ENCODE measurements at places on chromosomes 2 and 18.
A peak's percentile ranks its signal among the peaks of the same experiment; 100 is the strongest.

DNA sequence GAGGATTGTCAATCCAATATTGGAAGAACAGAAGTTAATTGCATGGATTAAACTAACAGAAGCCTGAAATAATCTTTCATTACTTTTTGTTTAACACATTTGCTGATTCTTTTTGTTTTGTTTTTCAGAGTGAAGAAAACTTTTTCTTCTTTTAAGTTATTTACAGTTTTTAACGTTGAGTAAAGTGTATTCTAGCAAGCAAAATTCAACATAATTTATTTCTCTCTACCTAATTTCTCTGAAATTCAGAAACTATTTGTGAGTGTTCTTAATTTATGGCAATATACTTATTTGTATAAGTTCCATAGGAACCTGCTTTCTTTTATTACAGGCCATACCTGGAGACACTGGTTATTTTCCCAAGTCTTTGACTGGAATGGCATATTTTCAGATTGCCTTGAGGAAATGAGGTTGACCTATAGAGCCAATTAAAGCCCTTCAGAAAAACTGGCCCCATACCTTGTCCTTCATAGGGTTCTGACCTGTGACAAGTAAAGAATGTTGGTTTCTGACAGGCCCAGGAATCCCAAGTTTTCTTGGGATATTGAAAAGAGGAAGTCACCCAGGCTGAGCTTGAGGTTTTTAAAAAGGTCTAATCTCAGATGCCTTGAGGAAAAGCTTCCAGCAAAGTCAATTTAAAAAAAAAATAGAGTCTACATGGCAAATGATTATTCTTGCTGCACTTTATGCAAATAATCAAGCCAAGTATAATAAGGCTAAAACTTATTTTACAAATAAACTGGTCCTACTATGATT lies 26.8 kb upstream of the LIPG start:
- no peak for DNase-seq

DNA sequence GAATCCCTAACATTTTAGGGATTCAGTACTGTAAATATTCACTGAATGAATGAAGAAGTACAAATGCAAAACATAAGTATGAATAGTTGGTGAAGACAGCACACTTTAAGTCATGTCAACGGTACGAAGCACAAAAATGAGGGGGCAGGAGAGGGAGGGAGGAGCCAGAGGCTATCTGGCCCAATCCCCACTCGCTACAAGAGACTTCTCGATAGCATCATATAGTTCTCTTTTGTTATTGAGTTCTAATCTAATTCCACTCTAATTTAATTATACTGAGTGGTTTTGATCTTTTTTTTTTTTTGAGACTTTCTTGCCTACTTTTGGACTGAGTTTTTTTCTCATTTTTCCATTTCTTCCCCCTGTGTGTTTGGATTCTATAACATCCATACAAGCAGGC lies 152.2 kb upstream of the REV1 start:
- no peak for DNase-seq

- DNase-seq: no peak
Observed at GRCh38 chr2:72806280-72806945, 19.4 kb downstream of the EXOC6B start.

GRCh38 chr18:4405965-4406364 lies 49.1 kb downstream of the DLGAP1 start:
- DNase-seq: no peak

GRCh38 chr18:58438161-58438957 lies 190.5 kb downstream of the ALPK2 start:
- no peak for DNase-seq

GRCh38 chr2:119304847-119305246 lies 61.8 kb downstream of the C2orf76 start:
- DNase-seq: no peak

DNA sequence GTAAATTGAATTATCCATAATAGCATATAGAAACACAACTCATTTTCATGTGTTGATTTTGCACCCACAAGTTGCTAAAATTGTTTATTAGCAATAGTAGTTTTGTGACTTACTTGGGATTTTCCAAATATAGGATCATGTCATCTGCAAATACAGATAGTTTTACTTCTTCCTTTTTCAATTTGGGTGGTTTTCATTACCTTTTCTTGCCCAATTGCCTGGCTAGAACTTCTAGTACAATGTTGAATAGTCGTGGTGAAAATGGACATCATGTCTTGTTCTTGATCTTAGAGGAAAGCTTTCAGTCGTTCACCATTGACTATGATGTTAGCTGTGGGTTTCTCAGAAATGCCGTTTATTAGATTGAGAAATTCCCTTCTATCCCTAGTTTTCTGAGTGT lies 60.2 kb upstream of the TCF7L1 start:
- DNase-seq: no peak

DNA sequence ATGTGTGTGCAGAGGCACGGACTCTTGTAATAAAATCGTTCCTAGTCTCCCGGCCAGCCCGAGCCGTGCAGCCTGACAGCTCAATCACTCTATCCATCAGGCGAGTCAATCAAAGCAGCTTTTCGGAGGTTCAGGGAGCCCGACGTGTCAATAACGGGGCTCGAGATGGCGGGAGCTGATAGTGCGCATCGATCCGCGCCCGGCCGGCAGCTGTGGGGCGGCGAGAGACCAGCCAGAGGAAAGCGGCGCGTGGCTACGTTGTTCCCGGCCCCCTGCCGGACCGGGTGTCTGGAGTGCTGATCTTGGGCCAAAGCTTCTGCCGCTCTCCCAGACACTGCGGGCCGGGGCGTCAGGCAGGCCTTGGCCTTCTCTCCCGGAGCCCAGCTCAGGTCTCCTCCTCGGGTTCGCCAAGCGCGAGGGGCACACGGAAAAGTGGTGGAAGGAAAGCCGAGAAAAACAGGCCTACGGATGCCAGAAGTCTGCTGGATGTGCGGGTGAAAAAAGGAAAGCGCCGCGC lies 2.4 kb downstream of the EN1 start:
- no peak for DNase-seq

DNA sequence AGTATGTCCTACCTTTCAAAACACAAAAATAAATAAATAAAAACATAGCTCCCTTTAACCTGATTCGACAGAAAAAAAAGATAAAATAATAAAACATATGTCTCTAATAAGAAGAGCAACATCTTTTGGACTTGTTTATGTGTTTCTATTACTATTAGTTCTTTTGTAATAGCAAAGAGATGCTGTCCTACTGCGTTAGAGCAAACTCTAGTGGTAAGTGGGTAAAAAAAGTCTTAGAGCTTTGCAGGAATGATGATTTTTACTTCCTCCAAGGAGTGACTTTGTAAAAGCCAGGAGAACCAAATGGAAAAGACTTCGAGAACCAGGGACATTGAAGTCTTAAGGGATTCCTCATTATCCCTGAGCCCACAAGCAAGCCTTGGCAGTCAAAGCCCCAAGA lies 450.1 kb downstream of the METTL4 start:
- no peak for DNase-seq

DNA sequence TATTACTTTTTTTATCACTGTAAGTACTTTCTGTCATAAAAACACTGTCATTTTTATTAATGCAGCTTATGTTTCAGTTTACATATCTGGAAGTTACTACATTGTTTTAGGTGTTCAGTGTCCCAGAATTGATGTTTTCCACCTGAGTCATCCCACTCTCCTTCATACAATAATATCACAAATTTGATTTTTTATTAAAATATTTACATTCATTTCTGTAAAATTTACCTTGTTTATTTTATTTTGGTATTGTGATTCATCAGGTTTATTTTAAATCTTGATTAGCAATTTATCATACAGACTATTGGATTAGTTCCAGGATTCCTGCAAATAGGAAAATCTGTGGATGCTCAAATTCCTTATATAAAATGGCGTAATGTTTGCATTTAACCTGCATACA lies 1662.9 kb downstream of the SUCLG1 start:
- DNase-seq: no peak

DNA sequence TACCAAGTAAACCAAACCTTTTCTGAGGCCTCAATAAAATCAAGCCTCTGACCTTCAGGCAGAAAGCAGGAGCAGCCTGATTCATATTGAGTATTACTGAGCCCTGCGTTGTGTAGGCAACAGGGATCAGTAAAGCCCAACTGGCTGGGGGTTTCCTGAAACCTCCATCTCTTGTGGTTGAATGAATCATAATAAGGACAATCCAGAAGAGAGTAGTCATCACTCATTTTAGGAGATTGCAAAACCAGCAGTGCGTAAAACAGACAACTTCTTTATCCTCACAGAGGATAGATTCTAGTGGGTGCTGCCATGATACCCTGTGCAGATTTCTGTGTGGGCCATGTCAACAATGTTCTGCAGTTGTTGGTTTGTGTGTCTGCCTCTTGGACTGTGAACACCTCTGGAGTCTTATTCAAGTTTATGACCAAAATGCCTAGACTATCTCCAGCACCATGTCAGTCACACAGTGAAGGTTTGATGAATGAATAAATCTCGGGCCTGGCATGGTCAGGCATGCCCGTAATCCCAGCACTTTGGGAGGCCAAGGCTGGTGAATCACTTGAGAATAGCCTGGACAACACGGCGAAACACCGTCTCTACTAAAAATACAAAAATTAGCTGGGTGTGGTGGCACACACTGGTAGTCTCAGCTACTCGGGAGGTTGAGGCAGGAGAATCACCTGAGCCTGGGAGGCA lies 51.8 kb upstream of the RAB27B start:
- peak; percentile 31 for DNase-seq

DNA sequence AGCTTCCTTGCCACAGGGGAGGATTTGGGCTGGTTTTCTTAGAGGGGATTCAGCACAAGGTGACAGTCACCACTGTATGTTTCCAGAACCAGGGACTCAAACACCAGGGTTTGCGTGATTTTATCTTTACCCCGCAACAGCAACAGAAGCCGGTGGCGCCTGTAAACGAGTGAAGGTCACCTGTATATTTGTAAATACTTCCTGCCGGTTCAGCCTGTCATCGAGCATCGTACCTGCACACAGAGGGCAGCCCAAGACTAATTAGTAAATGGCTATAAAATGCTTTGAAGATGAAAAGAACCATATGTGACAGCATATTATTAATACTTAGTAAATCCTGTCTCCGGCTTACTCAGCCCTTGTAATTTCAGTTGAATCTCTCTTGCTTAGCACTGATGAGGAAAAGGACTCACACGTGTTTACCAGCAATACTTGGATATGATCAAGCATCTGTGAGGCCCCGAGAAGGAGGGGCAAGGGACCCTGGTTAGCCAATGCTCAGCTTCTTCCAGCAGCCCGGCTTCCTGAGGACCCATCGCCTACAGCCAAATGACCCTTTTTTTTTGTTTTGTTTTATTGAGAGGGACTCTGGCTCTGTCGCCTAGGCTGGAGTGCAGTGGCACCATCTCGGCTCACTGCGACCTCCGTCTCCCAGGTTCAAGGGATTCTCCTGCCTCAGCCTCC lies 51.3 kb upstream of the FOSL2 start:
- no peak for DNase-seq

DNA sequence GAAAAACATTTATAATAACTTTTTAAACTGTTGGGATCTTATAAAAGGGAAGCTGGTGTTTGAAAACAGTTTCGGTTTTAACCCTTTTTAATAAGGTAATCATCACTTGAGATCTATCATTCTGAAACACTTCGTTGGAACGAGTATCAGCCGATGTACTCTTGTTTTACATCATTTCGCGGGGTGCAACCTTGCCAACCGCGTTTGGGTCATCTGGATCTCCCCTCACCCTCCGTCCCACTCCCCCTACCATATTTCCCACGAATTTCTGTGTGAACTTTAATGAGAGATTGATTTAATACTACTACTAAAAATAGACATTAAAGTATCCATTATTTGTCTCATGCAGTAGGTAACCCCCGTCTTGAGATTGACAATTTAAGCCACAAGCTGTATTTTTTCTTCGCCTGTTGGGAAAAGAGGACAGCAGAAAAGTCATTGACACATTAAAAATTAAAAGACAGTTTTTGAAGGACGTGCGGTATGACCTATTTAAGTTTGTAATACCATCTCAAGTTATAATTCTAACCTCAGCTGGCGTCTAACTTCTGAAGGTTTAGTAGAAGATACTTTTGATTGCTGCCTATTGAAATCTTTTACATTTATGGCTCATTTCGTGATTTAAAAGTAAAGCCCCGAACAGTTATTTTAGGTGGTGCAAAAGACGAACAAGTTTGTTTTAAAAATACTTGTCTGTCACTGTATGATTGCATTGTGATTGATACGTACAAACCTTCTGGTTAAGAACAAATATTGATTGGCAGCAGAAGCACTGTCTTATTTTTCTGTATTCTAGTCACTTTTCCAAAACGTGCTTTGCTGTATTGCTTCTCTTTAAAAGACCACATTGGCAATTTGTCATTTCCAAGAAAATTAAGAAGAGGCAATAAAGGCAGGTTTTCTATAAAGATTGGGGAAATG lies 1.5 kb downstream of the CREB1 start:
- no peak for DNase-seq

All from GOT3 (cell line).